ENCODE measurements at places on chromosomes 5 and 9.

DNA sequence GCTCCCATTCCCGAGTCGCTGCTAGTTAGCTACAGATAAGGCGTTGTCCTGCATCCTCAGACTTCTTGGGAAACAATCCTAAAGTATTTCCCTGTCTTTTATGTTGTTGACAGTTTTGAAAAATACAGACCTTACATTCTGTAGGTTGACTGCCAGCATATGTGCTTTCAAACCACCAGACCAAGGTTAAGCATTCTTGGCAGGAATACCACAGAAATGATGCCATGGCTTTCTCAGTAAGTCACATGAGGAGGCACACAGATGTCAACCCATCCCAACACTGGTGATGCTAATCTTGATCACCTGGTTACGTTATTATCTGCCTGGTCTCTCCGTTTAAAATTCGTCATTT is 871 bp downstream of the GLE1 start:
- DNase-seq, result no peak

DNA sequence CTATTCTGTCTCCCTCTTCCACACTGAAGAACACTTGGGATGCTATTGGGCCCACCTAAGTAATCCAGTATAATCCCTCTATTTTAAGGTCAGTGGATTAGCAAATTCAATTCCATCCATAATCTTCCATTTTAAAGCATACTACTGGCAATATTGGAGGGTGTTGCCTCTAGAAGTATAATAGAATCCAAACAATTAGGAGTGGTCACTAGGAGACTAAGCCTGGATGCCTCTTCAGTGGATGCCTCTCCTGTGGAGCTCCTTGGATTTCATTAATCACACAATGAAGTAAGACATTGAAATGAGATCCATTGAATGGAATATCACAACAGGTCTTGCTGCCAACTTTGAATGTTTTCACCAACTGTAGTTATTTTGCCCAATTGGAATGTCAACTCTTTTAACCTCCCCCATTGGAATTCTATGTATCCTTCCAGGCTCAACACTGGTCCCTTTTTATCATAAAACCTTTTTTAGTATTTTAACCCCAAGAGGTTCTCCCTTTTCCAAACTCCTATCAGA is 311.6 kb downstream of the PLK2 start:
- no peak for DNase-seq

DNA sequence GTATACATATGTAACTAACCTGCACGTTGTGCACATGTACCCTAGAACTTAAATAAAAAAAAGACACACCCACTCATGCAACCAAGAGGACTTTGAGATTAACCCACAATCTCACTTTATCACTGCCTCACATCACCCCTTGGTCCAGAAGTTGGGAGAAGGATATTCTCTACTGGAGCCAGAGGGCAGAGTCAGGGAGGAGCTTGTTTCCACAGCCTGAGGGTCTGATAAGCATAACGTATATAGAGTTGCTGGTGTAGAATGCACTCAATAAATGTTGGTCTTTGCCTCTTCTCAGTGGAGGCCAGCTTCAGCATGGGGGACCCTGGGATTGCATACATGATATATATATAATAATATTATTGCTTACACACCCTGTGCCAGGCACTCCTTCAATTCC is 10.1 kb downstream of the KCNV2 start:
- DNase-seq, result no peak

DNA sequence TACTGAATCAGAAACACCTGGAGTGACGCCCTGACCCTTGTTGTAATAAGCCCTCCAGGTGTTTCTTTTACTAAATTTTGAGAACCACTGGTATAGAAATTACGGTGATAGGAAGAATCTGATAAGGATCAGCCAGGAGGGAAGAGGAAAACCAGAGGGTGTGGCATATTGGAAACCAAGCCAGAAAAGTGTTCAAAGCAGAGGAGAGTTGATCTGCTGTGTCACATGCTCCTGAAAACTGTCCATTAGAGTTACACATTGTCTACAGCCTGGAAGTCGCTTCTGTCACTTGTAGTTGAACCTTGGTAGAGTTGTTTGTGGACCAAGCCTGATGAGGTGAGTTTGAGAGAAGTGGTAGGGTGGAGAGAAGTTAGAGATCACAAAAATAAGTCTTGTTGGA is 497.4 kb downstream of the ENC1 start:
- no peak for DNase-seq

DNA sequence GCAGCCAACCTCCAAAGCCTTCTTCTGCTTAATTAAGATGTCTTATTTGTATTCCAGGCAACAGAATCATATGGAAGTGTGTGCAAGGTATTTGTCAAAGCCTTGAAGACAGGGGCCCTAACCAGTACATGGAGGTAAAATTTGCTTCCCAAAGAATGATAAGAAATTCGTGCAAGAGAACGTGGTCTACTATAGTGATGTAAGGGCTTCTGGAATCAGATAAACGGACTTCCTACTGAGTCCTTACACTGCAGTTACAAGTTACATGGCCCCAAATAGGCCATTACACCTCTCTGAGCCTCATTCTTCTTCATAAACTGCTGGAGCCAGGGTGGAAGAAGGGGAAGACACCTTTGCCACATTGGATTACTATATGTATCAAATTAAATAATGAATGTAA is 15.9 kb upstream of the ISOC1 start:
- DNase-seq, result no peak

DNA sequence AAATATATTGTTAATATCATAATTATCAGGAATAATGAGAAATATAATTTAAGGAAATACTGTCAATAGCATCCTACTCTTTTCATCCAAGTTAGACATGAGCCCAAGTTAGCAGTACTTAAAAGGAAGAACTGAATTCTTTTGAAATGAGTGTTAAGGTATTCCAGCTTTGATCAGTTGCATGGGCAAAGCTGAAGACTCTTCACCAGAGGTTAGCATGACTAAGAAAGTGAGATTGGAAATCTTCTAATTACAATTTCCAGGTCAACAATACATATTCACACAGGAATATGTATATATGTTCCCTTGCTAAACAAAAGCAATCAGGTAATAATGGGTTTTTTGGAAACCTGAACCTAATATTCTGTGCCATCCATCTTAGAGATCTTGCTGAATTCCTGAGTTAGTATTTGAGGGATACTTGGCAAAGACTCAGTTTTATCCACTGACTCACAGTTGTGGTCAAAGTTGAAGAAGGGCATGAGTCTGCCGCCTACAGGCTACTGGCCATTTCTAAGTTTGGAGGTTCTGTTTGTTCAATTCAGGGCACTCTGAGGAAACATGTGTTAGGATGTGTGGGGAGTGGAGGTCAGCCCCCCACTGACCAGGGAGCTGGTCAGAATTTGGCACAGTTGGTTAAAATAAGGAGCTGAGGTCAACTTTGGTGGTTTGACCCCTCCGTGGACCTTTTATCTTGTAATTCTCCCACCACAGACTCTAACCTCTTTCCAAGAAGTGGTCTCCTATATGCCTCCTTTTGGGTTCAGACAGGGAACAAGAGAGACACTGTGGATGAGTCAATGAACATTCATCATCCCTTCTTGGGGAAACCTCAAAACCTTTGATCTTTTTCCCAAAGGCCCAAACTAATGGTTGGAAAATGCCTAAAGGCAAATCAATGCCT is 118.3 kb downstream of the PIK3R1 start:
- no peak for DNase-seq

DNA sequence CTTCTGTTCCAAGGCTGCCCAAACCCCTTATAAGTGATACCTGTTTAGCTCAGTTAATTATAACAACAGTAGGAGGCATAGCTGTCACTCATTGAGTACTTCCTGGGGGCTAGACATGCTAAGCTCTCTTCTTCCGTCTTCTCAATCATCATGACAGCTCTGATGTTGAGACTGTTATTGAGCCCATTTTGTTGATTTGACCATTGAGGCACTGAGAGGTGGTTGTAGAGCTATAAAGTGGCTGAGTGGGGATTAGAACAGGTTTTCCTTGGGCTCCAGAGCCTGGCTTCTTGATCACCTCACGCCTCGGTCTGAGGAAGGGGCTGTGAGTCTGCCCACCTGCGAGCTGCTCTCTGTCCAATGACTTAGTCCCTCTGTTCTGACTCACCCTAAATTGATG is 26.0 kb upstream of the RPL26L1 start:
- DNase-seq, result no peak

DNA sequence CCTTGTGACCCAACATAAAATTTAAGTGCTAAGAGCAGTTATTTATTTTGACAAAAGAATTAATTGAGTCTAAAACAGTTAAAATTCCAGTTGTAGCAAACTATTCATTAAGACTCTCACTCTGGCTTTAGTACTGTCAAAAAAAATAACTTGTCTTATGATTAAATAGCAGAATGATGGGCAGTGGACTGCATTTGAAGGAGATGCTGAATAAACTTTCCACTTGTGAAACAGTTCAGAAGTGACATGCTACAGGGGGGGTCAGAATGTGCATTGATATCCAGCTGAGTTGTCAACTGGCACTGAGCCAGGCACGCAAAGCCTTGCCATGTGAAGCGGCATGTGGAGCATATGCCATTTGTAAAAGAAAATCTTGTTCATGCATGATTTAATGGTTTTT is 76.0 kb downstream of the FCHO2 start:
- DNase-seq, result peak; percentile 36

- DNase-seq, result no peak
These were observed 81.5 kb upstream of the PTCH1 start for GRCh38 chr9:95598236-95598635.

DNA sequence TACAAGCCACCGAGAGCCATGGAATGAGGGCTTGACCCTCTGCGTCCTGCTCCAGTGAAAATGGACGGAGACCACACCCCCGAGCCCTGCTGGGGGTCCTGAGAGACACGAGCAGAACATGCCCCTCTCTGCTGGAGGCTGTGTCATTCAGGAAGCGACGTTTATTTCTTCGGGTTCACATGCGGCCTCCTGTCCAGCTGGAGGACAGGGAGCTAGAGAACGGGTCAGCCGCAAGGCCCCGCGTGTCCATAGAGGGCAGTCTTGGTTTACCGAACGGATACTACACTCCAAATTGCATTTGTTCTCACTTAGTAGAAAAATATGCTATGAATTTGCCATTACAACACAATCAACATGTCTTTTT is 36.1 kb downstream of the MRPL36 start:
- DNase-seq, result no peak

DNA sequence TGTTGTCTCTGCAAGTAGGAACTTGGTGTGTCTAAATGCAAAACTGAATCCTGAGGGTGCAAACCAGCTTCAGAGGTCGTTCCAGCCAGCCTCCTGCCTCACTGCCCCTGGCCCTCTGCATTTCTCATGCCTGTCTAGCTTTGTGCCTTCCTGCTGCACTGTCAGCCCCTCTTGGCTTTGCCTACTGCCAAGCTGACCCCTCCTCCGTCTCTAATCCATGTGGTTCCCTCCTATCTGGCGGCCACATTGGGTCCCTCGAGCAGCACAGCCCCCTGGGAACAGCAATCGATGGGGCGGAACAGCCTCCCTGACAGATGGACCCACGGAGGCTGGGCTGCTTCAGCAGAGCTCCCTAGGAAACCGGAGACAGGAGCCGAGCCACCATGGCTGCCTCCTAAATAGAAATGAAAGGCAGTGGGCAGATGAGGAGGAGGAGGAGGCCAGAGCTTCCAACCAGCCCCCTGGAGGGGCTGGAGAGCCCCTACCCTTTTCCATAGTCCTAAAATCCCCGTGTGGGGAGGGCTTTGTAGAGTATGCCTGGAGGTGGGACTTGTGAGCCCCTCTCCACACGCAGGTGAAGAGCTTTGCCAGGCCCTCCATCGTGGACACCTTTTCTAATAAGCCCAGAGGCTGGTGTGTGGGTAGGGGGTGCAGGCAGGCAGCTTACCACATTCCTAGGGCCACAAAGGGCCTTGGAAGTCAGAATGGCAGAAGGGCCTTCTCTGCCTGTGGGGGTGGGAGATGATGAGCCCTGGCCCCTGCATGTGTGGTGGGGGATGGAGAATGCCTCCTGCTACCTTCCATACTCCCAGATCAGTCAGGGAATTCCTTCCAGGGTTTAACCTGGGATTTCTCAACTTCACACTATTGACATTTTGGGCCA is 9.2 kb upstream of the CXXC5 start:
- DNase-seq, result peak; percentile 42

GRCh38 chr5:78794693-78795215 is 146.2 kb upstream of the LHFPL2 start:
- DNase-seq, result no peak

DNA sequence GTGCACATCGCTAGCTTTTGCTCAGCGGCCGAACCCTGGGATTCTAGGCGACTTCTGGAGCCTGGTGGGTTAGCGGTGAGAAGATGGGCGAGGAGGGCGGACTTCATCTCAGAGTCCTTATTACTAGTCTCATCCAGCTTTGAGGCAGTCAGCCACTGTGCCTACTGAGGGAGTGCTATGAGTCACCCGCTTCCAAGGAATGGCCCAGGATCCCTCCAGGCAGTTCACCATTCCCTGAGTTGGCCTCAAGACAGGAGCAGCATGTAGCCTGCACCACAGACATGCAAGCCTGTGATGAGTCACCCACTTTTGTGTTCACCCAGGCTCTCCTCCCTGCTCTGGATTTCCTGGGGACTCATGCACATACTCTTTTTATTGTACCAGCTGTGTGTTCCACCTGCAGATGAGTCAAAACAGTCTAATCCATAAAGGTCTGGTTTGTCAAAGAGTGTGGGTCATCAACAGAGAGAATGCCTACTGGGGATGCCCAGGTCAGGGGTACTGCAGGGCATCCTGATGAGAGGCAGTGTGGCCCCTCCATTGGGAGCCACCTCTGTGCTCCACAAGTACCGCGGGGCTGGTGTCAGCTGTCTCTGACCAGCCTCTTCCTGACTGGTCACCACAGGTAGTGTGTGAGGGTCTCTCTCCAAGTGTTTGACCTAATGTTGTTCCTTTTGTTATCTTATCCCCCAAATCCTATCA is 20.2 kb downstream of the SLC22A5 start:
- DNase-seq, result no peak

DNA sequence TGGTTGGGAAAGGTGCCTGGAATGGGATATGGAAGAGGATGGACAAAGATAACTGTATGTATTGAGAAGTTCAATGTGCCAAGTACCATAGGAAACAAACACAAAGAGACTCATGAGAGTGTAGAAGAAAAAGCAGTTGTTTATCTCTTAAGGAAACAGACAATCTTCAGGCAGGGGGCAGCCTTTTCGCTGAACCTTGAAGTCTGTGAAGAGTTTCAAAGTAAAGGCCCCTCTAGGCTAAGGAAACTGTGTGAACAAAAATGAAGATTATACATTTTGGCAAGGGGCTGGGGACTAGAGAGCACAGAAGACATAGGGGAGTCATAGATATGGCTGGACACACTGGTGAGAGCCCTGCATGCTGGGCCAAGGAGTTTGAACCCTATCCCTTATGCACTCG is 27.5 kb upstream of the FRMPD1 start:
- DNase-seq, result no peak

GRCh38 chr9:112315331-112316257 is 17.8 kb downstream of the PTBP3 start:
- no peak for DNase-seq
